Epithelial cell of prostate (primary cell): ENCODE measurements at places on chromosomes 11 and 22.

- no peak for DNase-seq
Measured at GRCh38 chr11:121090145-121090721, 10.8 kb upstream of the TECTA start.

DNA sequence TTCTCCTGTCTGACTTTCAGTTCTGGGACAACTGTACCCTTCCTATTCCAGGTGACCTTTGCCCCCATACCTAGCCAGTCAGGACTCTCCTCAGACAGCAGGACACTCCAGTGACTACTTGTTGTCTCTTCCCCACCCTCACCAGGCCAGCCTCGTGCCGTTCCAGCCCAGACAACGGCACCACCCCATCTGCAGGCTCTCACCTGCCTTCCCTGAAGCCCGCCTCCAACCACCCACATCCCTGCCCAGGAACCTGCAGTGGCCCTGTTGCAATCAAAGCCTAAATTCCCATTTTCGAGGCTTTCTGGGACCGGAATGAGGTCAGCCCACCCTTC is 3.7 kb downstream of the IL2RB start:
- no peak for DNase-seq

DNA sequence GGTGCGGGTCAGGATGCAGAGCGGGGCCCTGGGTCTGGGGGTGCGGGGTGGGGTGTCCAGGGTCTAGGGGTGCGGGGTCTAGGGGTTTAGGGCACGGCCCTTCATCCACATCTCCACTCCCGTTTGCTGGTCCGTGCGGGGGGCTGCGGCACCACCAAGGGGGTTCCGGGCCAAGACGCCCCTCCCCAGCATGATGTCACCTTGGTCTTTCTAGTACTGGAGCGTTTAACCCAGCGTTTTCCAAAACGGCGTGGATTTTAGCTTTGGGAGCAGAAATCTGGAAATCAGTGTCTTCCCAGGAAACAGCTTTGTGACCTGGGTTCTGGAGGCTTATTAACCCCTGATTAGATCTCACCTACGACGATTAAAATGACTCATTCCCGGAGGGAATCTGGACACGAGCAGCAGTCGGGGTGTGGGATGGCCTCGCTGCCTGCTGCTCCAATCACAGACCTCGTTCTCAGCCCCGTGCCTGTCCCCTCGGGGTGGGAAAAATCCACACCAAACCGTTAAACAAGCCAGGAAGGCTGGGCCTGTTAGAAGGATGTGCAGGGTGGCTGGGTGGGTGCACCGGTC is 759 bp downstream of the AP2A2 start:
- DNase-seq, result no peak

DNA sequence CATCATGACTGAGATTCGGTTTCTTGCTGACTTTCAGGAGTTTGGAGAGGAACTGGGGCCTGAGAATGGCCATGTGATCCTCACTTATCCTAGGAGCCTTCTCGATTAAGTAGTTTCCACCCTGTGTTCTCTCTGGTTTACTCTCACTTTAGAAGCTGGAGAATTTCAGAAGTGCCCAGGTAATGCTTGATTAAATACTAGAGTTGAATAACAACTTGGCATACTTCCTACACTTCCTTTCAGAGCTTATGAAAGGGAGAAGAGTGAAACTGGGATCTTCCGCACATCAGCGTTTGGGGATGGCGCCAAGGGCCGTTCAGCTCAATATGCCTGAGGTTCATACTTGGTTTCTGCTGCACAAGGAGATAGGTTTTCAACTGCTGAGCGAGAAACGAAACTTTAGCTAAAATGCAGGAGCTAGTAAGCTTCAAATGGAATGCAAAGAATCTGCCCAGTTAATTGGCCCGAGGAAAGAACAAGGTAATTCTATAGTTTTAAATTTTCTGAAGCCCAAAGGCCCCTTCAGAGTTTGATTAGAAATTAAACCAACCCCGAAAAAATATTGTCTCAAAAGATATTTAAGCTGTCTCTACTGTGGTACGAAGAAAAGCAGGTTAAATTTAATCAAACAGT is 823 bp upstream of the MUC15 start:
- no peak for DNase-seq

DNA sequence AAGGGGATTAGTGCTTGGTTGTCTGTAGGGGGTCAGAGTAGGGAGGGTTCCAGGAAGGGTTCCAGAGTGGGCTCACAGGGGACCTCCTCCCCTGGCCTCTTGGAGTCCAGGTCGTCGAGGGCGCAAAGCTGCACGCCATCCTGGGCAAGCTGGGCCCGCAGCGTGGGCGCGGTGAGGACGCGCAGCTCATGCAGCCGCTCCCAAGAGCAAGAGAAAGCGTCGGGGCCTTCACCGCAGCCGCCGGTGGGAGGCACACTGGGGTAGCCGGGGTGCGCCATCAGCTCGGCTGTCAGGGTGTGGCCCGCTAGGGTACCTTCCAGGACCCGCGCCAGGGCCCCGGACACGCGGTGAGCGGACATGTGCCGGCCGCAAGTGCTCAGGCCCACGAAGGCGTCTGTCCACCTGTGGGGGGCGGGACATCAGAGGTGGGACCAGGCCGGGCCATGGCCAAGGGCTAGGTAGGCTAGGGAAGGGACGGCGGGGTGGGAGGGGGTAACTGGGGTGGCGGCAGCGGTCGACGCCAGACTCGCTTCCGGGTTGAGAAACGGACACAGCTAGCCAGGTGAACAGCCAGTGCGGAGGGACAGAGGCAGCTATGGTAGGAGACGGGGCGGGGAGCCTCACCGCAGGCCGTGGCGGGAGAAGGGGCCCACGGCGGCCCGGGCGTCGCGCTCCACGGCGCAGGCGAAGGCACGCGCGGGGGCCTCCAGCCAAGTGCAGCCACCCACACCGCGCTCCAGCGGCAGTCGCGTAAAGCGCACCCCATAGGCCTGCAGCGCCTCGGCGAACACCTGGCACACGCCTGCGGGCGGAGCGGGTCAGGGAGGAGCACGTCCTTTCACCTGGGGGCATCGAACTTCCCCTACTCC is 1.2 kb downstream of the YDJC start:
- no peak for DNase-seq
